ENCODE measurements at places on chromosomes 16 and 17.

DNA sequence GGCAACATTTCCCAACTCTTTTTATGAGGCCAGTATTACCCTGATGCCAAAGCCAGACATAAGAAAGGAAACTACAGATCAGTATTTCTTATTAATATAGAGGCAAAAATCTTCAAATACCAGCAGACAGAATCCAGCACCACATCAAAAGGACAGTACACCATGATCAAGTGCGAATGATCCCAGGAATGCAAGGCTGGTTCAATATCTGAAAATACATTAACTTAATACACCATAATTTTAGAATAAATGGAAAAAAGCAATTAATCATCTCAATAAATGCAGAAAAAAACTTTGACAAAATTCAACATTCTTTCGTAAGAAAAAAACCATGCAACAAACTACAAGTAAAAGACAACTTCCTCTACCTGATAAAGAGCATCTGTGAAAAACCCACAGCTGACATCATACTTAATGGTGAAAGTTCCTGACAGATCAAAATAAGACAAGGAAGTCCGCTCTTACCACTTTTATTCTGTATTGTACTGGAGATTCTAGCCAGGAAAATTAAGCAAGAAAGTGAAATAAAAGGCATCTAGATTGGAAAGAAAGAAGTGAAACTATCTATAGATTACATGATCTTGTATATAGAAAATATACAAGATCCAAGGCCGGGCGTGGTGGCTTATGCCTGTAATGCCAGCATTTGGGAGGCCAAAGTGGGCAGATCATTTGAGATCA, 26.4 kb upstream of the MAPK3 start:
- no peak for DNase-seq

DNA sequence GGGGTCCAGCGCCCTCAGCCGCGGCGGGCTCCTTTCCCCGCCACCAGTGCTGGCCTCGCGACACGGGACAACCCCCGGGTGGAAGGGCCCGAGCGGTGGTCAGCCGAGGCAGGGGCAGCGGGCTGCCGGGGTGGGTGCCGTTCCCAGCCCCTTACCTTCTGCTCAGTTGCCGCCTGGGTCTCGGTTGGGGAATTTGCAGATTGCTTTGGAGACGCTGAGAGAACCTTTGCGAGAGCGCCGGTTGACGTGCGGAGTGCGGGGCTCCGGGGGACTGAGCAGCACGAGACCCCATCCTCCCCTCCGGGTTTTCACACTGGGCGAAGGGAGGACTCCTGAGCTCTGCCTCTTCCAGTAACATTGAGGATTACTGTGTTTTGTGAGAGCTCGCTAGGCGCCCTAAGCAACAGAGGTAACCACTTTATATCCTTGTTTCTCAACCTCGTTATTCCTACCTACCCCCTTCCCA, 381 bp downstream of the CTNS start:
- no peak for DNase-seq

GRCh38 chr16:68300734-68301459, 9.8 kb downstream of the SLC7A6OS start:
- no peak for DNase-seq

DNA sequence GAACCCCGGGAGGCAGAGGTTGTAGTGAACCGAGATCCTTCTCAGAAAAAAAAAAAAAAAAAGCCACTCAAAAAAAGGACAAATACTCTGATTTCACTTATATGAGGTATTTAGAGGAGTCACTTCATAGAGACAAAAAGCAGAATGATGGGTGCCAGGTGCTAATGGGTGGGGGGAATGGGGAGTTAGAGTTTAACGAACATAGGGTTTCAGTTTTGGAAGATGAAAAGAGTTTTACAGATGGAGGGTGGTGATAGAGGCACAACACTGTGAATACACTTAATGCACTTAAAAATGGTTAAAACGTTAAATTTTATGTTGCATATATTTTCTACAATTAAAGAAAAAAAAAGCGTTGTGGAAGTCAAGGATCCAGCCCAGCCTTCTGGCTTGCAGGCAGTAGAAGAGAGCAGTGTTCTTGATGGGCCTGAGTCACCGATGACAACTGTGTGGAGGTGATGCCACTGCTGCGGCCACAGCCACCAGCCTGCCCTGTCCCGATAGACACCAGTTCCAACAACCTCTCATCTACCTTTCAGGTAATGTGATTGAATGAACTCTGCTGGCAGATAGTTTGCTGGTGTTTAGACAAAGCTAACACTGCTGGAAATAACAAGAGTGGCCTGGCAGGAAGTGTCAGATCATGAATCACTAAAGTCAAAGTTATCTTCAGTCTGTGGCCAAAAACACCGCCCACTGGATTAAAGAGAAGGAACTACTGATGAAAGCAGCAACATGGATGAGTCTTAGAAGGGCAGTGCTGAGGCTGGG, 49.9 kb upstream of the COX10 start:
- no peak for DNase-seq

DNA sequence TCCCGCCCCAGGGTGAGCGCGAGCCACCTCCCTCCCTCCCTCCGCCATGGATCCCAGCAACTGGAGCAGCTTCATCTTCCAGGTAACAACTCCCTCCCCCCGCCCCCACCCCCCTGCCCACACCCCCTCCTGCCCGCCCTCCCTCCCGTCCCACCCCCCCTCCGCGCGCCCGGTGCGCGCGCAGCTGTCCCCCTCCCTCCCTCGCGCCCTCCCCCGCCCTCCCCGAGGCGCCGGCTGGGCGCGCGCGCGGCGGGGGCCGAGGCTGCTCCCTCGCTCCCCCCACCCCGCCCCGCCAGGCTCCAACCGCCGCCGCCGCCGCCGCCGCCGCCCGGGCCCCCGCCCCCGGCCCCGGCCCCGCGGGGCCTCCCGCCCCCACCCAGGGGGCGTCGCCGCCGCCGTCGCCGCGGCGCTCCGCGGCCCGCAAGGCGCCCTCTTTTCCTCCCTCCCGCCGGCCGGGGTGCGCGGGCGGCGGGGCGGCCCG, at the start of gene MAZ:
MAZ (plus strand) TSS at position 431 of the 481 bp plus-strand sequence. CDS start 173 bp downstream, outside the sequence.
- DNase-seq: peak; percentile 66

- no peak for DNase-seq
Measured at GRCh38 chr16:2524339-2524938, 4.3 kb downstream of the AMDHD2 start.

DNA sequence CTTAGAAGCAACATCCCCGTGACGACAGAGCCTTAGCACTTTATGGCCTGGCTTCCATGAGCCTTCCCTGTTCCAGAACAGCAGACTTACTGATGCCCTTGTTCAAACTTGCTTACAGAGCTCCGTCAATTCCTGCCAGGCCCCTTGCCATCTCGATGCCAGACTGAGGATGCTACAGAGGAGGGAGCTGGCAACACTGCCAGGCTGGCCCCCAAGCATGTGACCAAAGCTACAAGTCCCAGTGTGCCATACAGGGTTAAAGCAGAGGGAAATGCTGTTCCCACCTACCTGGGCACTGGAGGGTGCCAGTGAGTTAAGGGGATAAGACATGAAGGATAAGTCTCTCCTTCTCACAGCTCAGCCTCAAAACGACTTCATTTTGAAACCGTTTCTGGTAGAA, 33.5 kb upstream of the SREBF1 start:
- DNase-seq: no peak

DNA sequence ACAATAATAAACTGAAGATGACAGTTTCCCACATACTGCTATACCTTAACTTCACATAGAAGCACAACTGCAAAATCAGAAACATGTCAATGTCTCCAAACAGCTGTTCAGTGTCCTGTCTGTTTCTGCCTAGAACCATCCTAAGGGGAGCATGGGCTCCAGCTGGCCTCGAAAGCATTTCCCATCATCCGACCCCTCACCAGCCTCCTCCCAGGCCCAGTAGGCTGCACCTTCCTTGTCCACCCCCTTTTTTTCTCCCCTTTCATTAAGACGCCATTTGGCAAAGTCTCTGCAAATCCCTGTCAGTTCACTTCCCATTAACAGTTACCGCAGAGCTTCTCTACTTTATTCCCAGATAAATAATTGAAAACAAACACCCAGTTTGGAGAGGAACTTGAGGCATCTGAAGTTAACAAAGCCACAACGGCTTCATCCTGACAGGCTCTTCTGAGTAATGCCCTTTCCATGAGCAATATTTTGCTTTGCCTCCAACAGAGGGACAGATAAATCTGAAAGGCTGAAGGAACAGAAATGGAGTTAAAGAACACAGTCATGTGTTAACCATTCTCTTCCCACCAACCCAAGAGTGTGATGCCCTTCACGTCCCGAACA, 65.3 kb downstream of the SLC39A11 start:
- DNase-seq: no peak

Measured in activated T-helper 9 cell treated with anti-CD3 and anti-CD28 coated beads, Interleukin-2, amount 50 U/mL, for 16 hours (primary cell).